Retina (tissue), 1 donor: ENCODE measurements at places on chromosomes 3 and 15.
A peak's percentile ranks its signal among the peaks of the same experiment; 100 is the strongest.

DNA sequence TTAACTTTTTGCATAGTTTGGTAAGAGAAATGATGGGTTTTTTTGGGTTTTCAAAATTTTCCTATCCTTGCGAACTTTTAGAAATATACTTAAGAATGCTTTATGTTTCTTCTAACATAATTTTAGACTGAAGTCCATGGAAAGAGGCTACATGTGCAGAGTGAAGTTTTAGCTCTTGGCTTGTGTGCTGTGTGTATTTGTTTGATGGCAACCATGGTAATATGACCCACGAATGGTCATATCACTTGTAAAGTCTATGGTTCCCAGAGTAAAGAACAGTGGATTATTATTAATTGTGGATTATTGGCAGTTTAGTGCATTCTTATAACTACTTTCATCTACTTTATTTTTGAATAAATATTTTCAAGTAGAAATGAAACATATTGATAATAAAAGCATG is 124.0 kb upstream of the GOLGA6L4 start:
- DNase-seq, result no peak

GRCh38 chr3:116445311-116445841 is at the start of gene LSAMP:
LSAMP (minus strand) TSS chr3:116445487.
- DNase-seq, result peak; percentile 86

DNA sequence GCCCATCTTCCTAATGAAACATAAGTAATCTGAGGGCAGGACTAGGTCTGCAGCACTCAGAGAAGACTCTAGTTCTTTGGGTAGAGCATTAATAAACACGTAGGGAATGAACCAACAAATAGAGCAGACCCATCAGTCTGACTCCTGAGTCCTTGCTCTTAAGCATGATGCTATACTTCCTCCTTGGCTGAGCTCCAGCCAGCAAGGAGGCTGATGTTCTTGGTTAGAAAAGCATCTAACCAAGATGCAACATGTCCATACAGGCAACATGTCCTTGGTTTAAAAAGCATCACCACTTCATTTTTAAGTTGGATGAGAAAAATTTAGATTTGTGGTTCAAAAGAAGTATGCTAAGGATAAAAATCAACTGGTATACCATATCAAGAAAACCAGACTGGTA is 8.5 kb upstream of the MYH15 start:
- DNase-seq, result no peak

DNA sequence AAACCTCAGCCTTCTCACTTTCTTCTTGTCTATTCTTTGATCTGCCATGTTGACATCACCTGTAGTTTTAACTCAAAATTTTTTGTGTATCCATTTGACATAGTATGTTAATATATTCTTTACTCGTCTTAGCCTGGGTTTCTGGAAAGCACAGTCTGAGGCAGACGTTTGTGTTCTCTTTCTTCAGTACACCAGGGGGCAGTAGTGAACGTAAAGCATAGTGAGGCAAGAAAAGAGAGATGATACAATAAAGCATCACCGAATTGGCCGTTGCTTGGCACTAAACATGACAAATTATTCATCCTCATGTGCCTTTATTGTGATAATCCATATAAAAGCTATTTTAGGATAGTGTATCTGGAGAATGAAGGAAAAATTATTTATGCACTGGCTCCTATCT is 141.0 kb upstream of the MYRIP start:
- DNase-seq, result peak; percentile 32

GRCh38 chr3:142127941-142128658 is 21.2 kb downstream of the TFDP2 start:
- no peak for DNase-seq

DNA sequence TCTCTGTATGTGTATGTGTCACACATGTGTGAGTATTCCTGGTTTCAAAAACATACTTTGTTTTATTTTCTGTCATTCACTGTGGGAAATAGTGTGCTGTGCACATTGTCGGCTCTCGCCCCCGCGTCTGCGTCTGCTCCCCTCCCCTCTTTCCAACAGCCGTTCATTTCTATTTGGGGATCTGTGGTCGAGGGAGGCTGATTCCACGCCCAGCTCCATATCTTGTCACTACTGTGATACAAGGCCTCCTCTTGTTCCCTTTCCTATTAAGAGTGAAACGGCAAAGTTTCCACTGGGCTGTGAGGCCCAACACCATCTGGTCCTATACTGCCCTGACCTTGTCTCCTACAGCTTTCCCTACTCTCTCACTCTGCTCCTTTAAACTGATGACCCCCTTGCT is 172.5 kb upstream of the LRIG1 start:
- DNase-seq, result no peak

GRCh38 chr15:42218953-42219592 is 11.0 kb upstream of the VPS39 start:
- DNase-seq, result no peak

DNA sequence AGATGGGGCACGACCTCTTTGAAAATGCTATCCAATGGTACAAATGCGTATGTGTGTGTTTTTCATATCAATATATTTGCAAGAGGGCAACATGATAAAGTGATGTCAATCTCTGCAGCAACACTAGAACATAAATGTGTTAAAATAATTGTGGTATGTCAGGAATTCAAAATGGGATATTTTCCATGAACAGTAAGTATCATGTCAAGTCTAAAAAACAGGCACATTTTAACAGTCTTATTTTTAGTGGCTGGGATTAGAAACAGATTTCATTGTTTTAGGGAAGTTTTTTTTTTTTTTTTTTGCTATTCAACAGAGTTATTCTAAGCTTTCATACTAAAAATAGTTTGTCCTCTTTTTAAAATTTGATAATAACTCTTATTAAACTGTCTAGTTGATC is 209.8 kb downstream of the GAP43 start:
- DNase-seq, result no peak

- no peak for DNase-seq
These were observed 222.2 kb upstream of the PDZRN3 start for GRCh38 chr3:73846951-73847350.

DNA sequence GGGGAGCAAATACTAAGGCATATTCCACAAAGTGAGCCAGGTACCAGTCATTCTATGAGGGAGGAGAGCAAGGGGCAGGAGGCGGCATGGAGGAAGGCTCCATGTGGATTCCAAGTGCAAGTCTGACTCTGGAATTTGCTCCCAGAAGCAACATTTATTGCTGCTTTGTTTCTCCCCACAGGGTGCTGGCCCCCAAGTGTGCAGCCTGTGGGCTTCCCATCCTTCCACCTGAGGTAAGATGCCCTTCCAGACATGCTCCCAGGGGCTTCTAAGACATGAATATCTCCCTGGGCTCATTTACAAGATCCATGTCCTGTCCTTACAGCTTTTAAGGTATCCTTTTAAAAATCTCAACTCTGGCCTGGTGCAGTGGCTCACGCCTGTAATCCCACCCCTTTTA is 15.9 kb upstream of the SACM1L start:
- DNase-seq, result no peak

- DNase-seq, result no peak
These were observed 330.5 kb upstream of the CTDSPL start for GRCh38 chr3:37531066-37531720.

- DNase-seq, result no peak
These were observed 74.7 kb downstream of the SPATA16 start for GRCh38 chr3:173066044-173067004.

DNA sequence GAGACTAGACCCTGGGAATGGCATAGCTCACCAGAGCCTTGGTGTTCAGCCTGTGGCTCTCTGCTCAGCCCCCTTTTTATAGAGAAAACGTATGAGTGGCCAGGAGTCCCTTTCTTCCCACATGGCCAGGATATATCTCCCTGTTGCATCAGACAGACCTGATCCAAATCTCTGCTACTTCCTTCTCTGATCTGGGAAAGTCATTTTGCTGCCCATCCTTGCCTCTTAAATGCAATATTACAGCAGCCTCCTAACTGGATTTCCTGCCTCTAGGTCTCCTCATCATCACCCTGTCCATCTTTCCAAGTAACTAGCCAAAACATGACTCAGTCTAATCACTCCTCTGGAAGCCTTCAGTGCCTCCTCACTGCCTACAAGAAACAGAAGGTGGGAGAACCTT is 42.9 kb downstream of the CTDSPL start:
- no peak for DNase-seq

DNA sequence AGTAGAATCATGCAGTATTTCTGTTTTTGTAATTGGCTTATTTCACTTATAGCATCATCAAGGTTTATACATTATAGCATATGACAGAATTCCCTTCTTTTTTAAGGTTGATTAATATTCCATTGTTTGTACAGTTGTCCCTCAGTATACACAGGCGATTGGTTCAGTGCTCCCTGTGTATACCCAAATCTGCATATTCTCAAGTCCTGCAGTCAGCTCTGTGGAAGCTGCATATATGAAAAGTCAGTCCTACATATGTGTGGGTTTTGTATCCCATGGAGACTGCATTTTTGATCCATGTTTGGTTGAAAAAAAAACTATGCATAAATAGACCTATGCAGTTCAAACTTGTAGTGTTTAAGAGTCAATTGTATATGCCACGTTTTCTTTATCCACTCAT is 127.7 kb downstream of the ISL2 start:
- no peak for DNase-seq

GRCh38 chr15:98898122-98898521 is 109.5 kb downstream of the PGPEP1L start:
- no peak for DNase-seq

GRCh38 chr3:18951333-18951732 is 197.0 kb upstream of the KCNH8 start:
- DNase-seq, result no peak

DNA sequence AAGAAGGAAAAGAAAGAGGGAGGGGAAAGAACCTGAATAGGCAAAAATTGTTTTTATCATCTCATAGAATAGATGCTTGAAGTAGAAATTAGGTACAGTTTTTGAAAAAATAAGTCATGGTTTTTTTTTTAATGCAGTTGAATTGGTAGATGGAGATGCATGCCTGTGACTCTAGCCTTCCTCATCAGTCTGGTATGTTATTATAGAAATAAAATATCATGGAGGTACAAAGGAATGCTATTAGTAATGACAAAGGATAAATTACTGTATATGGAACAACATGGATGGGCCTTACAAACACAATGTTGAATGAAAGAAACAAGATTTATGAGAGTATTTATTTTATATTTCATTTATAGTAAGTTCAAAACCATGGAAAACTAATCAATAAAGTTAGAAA is 162.4 kb upstream of the GALNT15 start:
- no peak for DNase-seq

- DNase-seq, result no peak
These were observed 75.3 kb downstream of the TGFBR2 start for GRCh38 chr3:30681649-30682211.

- DNase-seq, result peak; percentile 23
These were observed 11.5 kb downstream of the POMGNT2 start for GRCh38 chr3:43094381-43094780.

GRCh38 chr15:28964098-28964497 is 78.3 kb downstream of the APBA2 start:
- DNase-seq, result no peak

DNA sequence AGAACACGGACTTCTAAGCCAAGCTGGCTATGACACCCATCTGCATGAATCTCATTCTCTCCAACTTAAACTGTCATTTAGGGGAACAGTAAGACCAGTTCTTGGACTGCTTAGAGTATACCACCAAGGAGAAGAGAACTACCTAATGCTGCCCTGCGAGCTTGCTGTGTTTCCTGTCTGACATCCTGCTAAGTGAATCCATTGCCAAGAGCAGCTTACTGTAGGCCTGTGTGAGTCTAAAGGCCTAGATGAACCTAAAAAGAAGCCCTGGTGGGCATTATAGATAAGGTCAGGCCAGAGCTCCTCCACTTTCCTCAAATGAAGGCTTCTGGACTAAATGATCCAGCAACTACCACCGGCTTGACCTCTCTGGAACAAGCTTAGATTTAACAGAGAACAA is 15.0 kb downstream of the LZTFL1 start:
- DNase-seq, result no peak

- DNase-seq, result no peak
These were observed 68.2 kb downstream of the RAB11A start for GRCh38 chr15:65937476-65937875.

DNA sequence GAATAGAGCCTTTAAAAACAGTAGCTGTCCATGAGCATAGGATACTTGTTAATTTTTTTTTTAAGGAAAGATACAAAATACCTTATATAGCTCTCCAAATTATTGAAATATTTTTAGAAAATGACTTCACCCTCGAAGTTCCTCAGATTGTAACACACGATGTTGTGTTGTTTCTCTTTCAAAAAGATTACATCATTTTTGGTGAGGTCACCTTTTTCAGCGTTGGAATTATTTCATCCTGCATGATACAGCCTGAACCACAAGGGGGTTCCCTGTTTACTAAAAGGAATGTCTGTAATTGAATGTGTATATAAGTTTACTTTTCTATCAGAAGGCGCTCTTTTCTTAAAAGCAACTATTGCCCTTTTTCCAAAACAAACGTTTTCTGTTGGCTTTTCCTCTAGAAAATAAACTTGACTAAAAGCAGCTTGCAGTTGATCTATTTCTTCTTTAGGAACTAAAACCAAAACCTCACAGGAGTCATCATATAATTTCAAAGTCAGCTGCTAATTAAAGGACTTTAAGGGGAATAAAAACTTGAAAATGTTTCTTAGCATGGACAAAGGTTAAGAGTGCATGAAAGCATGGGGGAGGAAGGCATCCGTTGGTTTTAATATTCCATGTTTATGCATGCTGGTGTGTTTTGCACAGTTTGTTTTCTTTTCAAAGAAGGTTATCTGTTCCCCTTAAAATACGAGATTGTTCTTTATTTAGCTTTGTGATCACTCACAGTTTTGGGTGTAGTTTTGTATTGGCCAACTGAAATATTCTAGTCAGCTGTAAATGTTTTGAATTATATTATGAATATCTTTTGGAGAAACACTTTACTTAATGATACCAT is 29.4 kb downstream of the LYSMD4 start:
- DNase-seq, result peak; percentile 10

GRCh38 chr3:37291275-37291700 is 116.9 kb upstream of the LRRFIP2 start:
- no peak for DNase-seq

DNA sequence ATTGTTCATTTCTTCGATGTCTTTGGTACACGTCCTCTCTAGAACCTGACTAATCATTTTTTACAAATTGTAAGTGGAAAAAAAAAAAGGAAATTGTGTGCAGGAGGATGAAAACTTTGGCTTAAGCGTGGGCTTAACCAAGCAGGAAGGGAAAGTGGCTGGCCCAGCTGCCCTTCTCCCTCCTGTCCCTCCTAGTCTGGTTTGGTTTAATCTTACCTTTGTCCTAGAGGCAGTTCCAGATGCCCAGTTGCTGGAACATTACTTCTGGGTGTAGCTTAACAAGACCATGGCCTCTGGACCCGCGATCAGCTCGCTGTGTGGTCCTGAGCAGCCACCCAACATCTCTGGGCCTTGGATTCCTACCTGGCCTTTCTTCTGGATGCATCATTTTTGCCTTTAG is 15.4 kb downstream of the PAQR5 start:
- DNase-seq, result no peak
